PC-9 (cell line): ENCODE measurements at places on chromosomes 7 and 10. TPM values are rescaled to one million over a fixed set of nuclear protein-coding genes. Genes with fewer than 3 reads are reported as not detected.

Gene CNPY1
- total RNA-seq, result not detected in 2 replicates

Gene CCDC126
- total RNA-seq, result 5.9 and 6.2 TPM in 2 replicates

DNA sequence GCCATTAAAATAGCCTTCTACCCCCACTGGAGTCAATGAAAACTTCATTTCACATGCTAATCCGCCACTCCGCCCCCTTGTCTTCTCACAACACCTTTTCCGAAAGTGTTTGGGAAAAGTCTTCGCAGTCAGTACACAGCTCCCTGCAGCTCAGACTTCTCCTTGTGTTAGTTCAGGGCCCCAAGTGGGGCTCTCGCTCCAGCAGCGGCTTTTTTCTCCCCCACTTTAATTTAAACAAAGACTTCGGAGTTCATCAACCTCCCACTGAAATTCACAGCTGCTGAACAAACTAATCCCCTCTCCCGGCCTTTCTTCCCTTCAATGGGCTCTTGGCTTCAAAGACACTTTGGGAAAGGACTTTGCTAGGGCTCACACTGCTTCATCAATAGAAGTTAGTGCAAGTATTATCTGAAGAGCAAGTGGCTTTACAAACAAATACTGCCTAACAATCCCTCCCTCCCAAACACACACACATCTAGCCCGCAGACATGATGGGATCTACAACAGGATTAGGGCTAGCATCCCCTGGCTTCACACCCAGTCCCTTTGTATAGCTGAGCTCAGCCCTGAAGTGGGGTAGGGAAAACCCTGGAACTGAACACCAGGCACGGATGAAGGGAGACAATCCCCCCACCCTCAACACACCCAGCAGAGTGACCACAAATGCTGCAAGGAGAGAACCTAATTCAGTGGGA is 23.1 kb downstream of the WNT8B start:
- H3K36me3 ChIP-seq, result no peaks in the 10 kb centered on the region
- H3K4me1 ChIP-seq, result no peaks in the 10 kb centered on the region
- peaks cover 15% of the 10 kb centered on the region; the same call in 1 of the 2 replicates for H3K27me3 ChIP-seq
- H3K4me3 ChIP-seq, result no peak overlapping the region
- no peak overlapping the region for H3K27ac ChIP-seq

Gene PNLIP
- not detected in 2 replicates for total RNA-seq

DNA sequence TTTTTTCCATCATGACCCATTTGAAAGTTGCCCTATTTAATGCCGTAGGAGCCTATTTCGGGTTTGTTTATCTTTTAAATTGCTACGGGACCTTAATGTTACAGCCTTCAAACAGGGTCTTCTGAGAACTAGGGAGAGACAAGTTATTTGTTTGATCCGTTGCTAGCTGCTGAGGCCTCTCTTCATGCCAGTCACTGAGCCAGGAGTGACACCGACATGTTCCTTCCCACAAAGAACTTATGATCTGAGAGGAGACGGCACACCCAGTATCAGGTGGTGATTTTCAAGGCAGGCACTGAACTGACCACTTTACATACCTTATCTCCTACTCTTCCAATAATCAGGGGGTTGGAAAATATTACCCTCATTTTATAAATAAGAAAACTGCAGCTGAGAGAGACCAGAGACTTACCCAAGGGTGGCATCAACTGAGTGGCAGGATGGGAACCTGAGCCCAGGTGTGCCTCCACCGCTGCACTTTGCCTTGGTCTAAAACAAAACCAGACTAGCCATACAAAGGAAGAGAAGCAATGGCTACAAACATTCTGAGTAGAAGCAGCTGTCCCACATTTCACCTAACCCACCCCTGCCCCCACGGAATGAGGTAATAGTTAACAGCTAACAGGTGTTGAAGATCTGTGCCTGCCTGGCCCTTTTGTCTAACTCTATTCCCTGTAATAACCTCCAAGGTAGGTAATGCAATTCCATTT is 40.5 kb downstream of the PPP1R3C start:
- H3K4me3 ChIP-seq, result no peak overlapping the region
- H3K27me3 ChIP-seq, result no peaks in the 10 kb centered on the region
- peaks cover 24% of the 10 kb centered on the region for H3K4me1 ChIP-seq
- no peaks in the 10 kb centered on the region for H3K36me3 ChIP-seq
- DNase-seq, result no peak
- H3K27ac ChIP-seq, result no peak overlapping the region

DNA sequence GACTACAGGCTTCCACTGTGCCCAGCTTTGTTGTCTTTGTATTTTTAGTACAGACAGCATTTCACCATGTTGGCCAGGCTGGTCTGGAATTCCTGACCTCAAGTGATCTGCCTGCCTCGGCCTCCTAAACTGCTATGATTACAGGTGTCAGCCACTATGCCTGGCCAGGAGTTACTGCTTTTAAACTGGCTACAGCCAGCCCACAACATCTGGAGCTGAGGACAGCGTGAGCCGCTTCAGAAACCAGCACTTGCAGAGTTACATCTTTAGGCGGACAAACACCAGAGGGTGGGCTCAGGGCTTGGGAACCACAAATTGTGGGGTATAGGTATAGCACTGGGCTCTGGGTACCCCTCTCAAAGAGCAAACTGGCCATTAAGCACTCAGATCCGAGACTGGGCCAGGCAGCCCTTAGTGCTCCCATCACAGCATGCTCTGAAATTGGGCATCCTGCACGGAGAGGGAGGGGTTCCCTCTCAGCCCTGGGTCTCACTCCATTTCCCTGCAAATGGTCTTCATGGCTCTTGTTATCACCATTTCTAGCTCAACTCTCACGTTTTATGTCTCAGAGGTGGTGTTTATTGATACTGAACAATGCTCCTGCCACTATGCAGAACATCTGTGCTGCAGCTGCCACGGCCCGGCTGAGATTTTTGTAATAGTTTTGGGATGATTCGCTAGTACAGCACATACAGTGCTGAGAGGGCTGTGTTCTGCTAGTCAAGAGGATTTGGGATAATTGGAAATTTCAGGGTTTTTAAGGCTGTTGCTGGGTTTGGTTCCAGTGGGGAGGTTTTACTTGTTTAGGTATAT is 146.4 kb upstream of the LYZL2 start:
- no peak for DNase-seq
- peaks cover 10% of the 10 kb centered on the region; the same call in 1 of the 2 replicates for H3K27me3 ChIP-seq
- no peaks in the 10 kb centered on the region for H3K36me3 ChIP-seq
- no peaks in the 10 kb centered on the region for H3K4me1 ChIP-seq
- H3K27ac ChIP-seq, result no peak overlapping the region

GRCh38 chr10:3764626-3765112 is 20.3 kb downstream of the KLF6 start:
- H3K4me3 ChIP-seq, result no peak overlapping the region
- H3K4me1 ChIP-seq, result peaks cover 66% of the 10 kb centered on the region
- no peaks in the 10 kb centered on the region for H3K36me3 ChIP-seq
- DNase-seq, result no peak
- peak overlapping the region; percentile 100 for H3K27ac ChIP-seq

DNA sequence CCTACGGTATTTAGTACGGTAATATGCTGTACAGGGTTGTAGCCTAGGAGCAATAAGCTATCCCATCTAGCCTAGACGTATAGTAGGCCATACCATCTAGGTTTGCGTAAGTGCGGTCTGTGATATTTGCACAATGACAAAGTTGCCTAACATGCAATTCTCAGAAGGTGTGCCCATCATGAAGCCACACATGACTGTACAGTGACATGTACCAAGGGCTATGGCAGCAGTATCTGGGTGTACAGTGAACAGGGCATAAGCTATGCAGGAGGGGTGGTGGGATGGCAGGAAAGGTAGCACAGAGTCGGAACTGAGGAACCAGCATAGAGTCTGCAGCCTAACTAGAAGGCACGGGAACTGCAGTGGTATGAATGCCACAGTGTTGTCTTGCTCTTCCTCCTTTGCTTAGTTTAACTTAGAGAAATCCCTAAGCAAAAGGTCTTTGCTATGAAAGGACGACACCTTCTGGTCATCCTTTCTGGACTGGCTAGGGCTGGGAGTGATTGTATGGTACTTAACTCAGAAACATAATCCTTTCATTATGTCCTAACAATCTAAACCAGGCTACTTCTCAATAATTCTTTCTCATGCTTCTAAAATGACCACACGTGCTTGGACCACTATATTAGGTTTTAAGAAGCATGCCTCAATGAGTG is 93.5 kb downstream of the DYNC1I1 start:
- H3K27ac ChIP-seq, result no peak overlapping the region
- no peak overlapping the region for H3K4me3 ChIP-seq
- H3K27me3 ChIP-seq, result no peaks in the 10 kb centered on the region
- no peaks in the 10 kb centered on the region for H3K4me1 ChIP-seq
- DNase-seq, result no peak

DNA sequence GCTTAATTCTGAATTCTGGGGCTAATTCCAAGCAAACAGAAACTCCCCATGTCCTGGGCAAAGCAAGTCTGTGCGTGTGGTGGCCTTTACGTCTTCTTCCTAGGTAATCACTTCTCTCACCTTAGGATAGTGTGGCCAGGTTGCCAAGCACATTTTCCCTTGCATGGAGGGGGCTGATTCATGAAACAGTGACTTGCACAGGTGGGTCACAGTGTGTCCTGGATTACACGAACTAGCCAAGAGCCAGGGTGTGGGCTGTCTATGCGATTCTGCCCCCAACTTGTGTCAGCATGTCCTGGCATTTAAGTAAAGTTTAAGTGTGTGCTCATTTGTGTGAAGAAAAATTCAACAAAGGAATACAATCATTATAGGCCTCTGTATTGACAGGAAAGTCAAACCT is 18.5 kb upstream of the SEM1 start:
- no peaks in the 10 kb centered on the region for H3K36me3 ChIP-seq
- DNase-seq, result no peak
- H3K27ac ChIP-seq, result no peak overlapping the region
- no peak overlapping the region for H3K4me3 ChIP-seq
- peaks cover 39% of the 10 kb centered on the region for H3K4me1 ChIP-seq

Gene PLAU
- 90.3 and 94.9 TPM in 2 replicates for total RNA-seq
